ENCODE measurements at places on chromosomes 6 and 20.

- DNase-seq, result no peak
These were observed 6.9 kb downstream of the SNAP25 start for GRCh38 chr20:10225439-10226060.

GRCh38 chr6:129203190-129203900 is 320.4 kb downstream of the LAMA2 start:
- DNase-seq, result no peak

DNA sequence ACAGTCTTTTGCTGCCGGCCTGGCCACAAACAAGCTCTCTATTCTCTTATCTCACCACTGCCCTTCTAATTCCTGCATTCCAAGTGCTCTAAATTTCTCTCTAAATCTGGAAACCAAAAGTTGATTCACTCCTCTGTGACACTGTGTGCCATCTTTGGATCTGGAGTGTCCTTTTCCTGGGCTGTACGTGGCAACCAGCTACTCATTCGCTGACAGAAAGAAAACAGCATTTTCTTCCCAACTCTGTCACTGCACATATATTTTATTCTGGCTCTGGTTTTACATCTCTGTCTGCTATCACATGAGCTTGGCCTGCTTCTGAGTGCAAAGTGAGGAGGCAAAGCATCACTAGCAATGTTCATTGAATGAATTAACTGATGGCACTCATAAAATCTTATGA is 397.2 kb upstream of the MAP3K7 start:
- DNase-seq, result no peak

DNA sequence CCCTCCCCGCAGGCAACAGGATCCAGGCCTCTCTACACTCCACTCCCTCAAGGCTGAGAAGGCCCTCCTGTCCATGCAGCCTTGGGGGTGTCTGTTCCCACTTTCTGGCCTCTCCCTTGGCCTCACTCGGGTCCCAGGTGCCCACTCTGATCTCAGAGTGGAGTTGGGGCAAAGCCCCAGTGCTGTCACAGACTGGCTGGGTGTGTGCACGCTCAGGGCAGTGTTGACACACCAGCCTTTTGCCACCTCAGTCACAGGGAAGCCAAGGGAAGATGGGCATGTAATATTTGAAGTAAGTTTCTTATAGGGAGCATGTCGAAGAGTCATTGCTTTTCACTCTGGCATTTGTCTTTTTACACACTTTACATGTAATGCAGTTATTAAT is 44.9 kb downstream of the HLA-DRA start:
- DNase-seq, result no peak

GRCh38 chr6:12890171-12890790 is 173.7 kb downstream of the PHACTR1 start:
- DNase-seq, result peak; percentile 54

DNA sequence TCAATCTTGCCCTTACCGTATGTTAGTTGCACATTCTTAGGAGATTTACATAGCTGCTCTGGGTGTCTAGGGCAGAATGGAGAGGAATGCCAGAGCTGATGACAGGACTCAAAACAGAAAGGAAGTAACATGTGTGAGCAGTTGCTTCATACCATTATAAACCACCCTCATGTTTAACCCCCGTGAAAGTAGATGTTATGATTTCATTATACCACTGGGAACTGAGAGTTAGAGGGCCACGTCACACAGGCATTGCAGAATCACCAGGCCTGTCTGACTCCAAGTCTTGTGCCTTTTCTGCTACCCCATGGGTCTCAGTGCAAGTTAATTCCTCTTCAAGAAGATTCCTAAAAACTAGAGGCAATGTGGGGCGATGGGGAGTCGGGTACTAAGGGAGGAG is 23.5 kb upstream of the SIM1 start:
- no peak for DNase-seq

GRCh38 chr6:1409774-1410465 is 20.5 kb downstream of the FOXF2 start:
- DNase-seq, result no peak
